Pancreas (tissue), 10 donors: ENCODE measurements at places on chromosomes 5 and 9. TPM values are rescaled to one million over a fixed set of nuclear protein-coding genes. Genes with fewer than 3 reads are reported as not detected.

The MYOT gene
- polyA plus RNA-seq = 0.34 TPM

The DRD1 gene
- 0.21 TPM for polyA plus RNA-seq

The TGFBR1 gene
- polyA plus RNA-seq = 3.5 TPM

The PIP5K1B gene
- 1.5 TPM for polyA plus RNA-seq

The LCN15 gene
- polyA plus RNA-seq = not detected

The IL7R gene
- 0.52 TPM for polyA plus RNA-seq

The GRIA1 gene
- polyA plus RNA-seq = 0.04 TPM

The AQP7 gene
- polyA plus RNA-seq = 12.0 TPM

DNA sequence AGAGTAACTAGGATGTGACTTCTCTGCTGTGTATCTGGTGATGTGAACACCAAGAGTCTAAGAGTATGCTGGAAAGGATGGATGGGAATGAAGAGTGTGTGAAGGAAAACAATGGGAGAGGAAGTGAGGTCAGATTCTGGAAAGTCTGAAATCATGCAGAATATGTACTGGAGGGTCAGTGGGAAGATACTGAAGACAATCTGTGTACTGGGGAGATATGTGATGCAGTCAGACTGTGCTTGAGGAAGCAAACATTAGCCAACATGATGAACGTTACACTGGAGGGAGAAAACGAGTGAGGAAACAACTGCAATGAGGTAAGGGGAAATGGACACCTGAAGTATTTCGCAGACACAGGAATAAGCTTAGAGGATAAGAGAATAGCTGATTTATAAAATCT is 105.7 kb downstream of the NR3C1 start:
- DNase-seq = no peak

GRCh38 chr5:133030343-133031005 is 4.1 kb upstream of the ZCCHC10 start:
- DNase-seq = no peak

- no peak for DNase-seq
Measured at GRCh38 chr5:157198277-157198986, 17.8 kb downstream of the ITK start.

DNA sequence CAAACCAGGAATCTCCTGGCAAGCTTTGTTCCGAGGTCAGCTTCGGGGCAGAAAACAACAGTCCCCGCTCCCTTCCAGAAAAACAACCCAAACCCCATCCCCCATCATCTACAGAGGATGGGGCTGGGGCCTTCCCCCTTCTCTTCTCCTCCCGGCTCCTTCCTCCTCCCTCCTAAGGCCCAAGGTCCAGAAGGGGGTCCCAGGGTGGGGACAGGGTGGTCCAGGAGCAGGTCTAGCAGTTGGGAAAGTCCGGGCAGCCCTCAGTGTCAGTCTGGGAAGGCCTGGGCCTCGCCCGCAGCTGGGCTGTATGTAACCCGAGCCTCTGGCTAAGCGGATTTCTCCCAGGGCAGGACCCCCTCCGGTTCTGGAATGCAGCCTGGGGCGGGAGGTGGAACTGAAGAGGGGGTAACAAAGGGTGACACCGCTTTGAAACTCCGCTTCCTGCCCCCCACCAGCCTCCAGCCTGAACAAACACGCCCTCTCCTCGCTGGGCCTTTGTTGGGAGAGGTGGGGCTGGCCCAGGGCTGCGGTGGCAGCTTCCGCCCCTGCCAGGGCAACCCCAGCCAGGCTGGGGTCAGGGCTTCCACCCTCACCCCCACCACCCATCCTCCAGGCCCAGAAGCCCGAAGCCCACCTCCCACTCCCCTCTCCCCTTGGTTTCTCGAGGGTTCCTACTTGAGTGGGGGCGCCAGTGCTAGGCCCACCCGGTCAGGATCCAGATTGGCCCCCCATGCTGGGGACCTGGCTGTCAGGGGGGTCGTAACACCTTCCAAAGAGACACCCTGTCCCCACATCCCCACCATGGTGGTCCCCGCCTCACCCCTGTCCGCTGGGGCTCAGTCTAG is 63.5 kb downstream of the C9orf50 start:
- DNase-seq = peak; percentile 62

DNA sequence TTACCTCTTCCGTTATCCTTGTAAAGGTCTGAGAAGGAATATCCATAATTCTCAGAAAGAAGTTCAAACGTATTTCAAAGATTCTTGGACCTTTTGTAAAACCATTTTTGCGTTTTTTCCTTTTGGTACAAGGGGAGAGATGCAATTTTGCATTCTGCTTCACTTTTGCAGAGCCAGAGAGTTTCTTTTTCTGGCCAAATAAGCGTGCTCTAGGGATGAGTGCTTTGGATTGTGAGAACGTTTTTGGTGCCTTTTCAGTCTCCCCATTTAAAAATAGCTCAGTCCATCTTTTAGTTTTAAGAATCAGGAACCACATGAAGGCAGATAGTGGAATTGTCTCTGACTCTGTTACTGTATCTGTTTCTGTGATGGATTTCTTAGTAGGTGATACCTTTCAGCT is 1.5 kb downstream of the ARHGAP26 start:
- DNase-seq = no peak

DNA sequence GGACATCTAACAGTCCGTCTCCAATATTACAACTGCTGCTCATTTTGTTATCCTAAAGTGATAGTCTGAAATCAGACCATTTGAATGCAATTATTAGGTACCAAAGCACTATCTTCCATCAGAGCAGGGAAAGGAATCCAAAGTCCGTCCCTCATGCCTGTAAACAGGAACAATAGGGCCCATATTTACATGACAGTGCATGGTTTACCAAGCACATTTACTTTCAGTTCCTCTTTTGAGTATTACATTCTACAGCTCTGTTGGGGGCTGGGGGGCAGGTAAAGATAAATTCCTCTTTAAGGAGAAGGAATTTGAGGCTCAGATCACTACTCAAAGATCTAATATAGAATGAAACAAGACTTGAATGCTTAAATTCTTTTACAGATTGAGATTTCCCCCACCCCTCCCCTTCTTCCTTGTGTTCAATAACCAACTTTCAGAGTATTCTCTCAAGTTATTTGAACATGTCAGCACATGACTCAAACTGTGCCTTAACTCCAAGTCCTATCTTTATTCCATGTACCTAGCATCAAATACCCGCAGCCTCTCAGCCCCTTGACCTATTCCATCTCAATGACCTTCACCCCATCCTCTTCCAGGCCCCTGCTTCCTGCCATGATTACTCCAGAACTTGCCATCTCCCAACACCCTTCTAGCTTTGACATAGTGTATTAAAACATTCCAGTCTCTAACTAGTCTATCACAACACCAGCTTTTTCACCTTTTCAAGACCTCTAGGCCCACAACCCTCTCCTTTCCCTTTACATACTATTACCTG is 71.0 kb downstream of the BRINP1 start:
- no peak for DNase-seq

DNA sequence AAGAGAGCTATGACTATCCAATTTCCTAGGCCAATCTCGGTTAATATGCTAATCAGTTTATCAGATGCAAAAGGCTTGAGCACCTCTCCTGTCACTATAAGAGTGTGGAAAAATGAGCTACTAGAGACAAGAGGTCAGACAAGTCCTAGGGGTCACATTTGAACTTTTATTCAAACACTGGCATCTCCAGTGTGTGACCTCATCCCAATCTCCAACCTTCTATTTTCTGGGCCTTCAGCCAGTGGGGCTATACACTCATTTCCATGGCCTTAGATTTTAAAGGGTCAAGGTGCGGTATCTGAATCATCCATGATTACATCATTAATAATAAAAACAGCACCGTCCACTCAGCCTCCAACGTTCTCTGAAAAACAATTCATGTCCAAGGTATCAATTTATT is 139.6 kb upstream of the LRRTM2 start:
- peak; percentile 33 for DNase-seq

- DNase-seq = no peak
Measured at GRCh38 chr5:156444753-156445291, 117.9 kb downstream of the SGCD start.

- no peak for DNase-seq
Measured at GRCh38 chr5:62212648-62213047, 93.4 kb upstream of the KIF2A start.

- no peak for DNase-seq
Measured at GRCh38 chr5:65395526-65396155, 86.1 kb downstream of the ADAMTS6 start.

GRCh38 chr5:9363449-9363848 is 182.4 kb downstream of the SEMA5A start:
- DNase-seq = no peak

- DNase-seq = no peak
Measured at GRCh38 chr9:124349675-124350493, 65.4 kb downstream of the PSMB7 start.

DNA sequence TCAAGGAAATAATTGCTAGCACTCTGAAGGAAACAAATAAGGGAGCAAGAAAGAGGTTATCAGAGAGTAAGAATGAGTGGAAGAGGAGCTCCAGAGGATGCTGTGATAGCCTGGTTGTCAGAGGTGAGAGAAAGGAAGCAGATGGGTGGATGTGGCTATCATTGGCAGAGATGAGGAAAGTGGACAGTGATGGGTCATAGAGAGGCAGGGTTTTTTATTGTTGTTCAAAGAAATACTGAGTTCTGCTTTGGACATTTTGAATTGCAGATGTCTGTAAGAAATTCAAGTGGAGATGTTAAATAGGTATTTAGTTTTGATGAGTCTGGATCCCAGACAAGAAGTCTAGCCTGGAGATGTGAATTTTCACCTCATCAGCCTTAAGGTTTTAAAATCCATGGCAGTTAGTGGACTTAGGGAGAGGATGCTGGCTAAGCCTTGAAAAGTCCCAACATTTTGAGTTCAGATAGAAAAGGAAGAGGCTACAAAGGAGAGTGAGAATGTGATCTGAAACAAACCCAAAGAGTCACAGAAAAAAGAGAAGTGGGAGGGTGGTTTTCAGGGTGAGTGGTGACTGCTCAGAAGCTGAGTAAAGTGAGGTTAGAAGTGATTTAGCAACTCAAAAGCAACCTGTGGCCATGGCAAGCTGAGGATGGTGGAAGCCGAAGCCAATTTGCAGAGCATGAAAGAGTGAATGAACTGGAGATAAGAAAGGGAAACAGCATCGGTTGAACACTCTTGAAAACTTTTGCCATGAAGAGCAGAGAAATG is 50.4 kb downstream of the PPIC start:
- no peak for DNase-seq
